ENCODE measurements at places on chromosomes 4 and X. TPM values are rescaled to one million over a fixed set of nuclear protein-coding genes. Genes with fewer than 3 reads are reported as not detected.

The SSX3 gene
- total RNA-seq, result not detected

The IL21 gene
- total RNA-seq, result not detected

The TEC gene
- 0.33 TPM for total RNA-seq

The CTPS2 gene
- 12.5 TPM for total RNA-seq

The JCHAIN gene
- total RNA-seq, result not detected

The MAN2B2 gene
- total RNA-seq, result 49.6 TPM

The SMR3B gene
- total RNA-seq, result not detected

The KDM6A gene
- 16.4 TPM for total RNA-seq

The IBSP gene
- total RNA-seq, result not detected

The STATH gene
- total RNA-seq, result not detected

The GPR50 gene
- not detected for total RNA-seq

The XG gene
- total RNA-seq, result not detected

The CCSER1 gene
- 0.65 TPM for total RNA-seq

The NAAA gene
- total RNA-seq, result 39.8 TPM

The BEX1 gene
- 0.63 TPM for total RNA-seq

The RAB33A gene
- total RNA-seq, result 1.8 TPM

The POU4F2 gene
- total RNA-seq, result not detected

The SCML1 gene
- total RNA-seq, result 3.3 TPM

The CSN1S1 gene
- total RNA-seq, result not detected

The GPR82 gene
- not detected for total RNA-seq

The ADH1A gene
- not detected for total RNA-seq

The IGBP1 gene
- 61.9 TPM for total RNA-seq

The TCEAL3 gene
- 6.4 TPM for total RNA-seq

The GLOD5 gene
- total RNA-seq, result not detected

The GRIA3 gene
- 1.3 TPM for total RNA-seq

The ADAMTS3 gene
- 6.7 TPM for total RNA-seq

The PSAPL1 gene
- total RNA-seq, result not detected

The LNX1 gene
- total RNA-seq, result 1.0 TPM

The TLR2 gene
- 9.3 TPM for total RNA-seq

The GPR173 gene
- total RNA-seq, result 3.9 TPM

The ADH7 gene
- not detected for total RNA-seq

The HDAC8 gene
- 13.4 TPM for total RNA-seq

The HAND2 gene
- total RNA-seq, result not detected

The IL3RA gene
- 0.25 TPM for total RNA-seq

The HELT gene
- total RNA-seq, result not detected

The REELD1 gene
- not detected for total RNA-seq

The MGARP gene
- total RNA-seq, result 3.0 TPM

The SPARCL1 gene
- not detected for total RNA-seq

The GRXCR1 gene
- total RNA-seq, result not detected

The MAGEB2 gene
- not detected for total RNA-seq

The FGF16 gene
- 0.13 TPM for total RNA-seq

The BANK1 gene
- total RNA-seq, result 0.49 TPM

The XPNPEP2 gene
- total RNA-seq, result not detected

The SLC10A4 gene
- 0.25 TPM for total RNA-seq

The EDA2R gene
- total RNA-seq, result 2.0 TPM

The NOX1 gene
- total RNA-seq, result not detected

The MAGEA10 gene
- total RNA-seq, result not detected

The FGF13 gene
- total RNA-seq, result 2.3 TPM

The STPG2 gene
- not detected for total RNA-seq

The ARHGAP6 gene
- total RNA-seq, result 7.5 TPM

The ADRA2C gene
- not detected for total RNA-seq

All from mesangial cell (primary cell).